Subcutaneous preadipocyte (primary cell): ENCODE measurements at places on chromosomes 11 and 22. TPM values are rescaled to one million over a fixed set of nuclear protein-coding genes. Genes with fewer than 3 reads are reported as not detected.

The CAPRIN1 gene
- 197 and 239 TPM in 2 replicates for total RNA-seq

The NXPE4 gene
- not detected in 2 replicates for total RNA-seq

The RNF214 gene
- 10.3 and 12.5 TPM in 2 replicates for total RNA-seq

The INPPL1 gene
- 43.4 and 64.9 TPM in 2 replicates for total RNA-seq

The OR2D2 gene
- total RNA-seq: under 0.01 and 0.78 TPM in 2 replicates

The ACRV1 gene
- total RNA-seq: not detected in 2 replicates

The CCND1 gene
- total RNA-seq: 308 and 327 TPM in 2 replicates

The APOL5 gene
- under 0.01 TPM in 1 of 2 replicates, not detected in the other for total RNA-seq

The KCNJ11 gene
- not detected in 2 replicates for total RNA-seq

The LRRC10B gene
- total RNA-seq: under 0.01 TPM in 1 of 2 replicates, not detected in the other

The TRIM29 gene
- 0.20 and 1.1 TPM in 2 replicates for total RNA-seq

The RAB3IL1 gene
- 13.5 and 16.5 TPM in 2 replicates for total RNA-seq

The MPZL2 gene
- not detected in 2 replicates for total RNA-seq

The SUN2 gene
- 63.9 and 71.7 TPM in 2 replicates for total RNA-seq

The OR2AT4 gene
- total RNA-seq: not detected in 2 replicates

The PGA4 gene
- under 0.01 and 0.37 TPM in 2 replicates for total RNA-seq

The NTM gene
- total RNA-seq: 2.6 and 6.5 TPM in 2 replicates

The C22orf31 gene
- not detected in 2 replicates for total RNA-seq

The KRTAP5-7 gene
- total RNA-seq: 0.37 TPM in 1 of 2 replicates, not detected in the other

The MPEG1 gene
- total RNA-seq: under 0.01 TPM in 1 of 2 replicates, not detected in the other

The PRDX5 gene
- 92.1 and 148 TPM in 2 replicates for total RNA-seq

The PPM1F gene
- total RNA-seq: 26.8 and 41.1 TPM in 2 replicates

The MIOX gene
- 0.20 TPM in 1 of 2 replicates, not detected in the other for total RNA-seq

The MRE11 gene
- 13.6 and 15.4 TPM in 2 replicates for total RNA-seq

The FAM181B gene
- not detected in 2 replicates for total RNA-seq

The PIWIL4 gene
- 1.8 TPM in 2 replicates for total RNA-seq

The FTH1 gene
- 467 and 961 TPM in 2 replicates for total RNA-seq

The PRPF19 gene
- 54.0 and 62.8 TPM in 2 replicates for total RNA-seq

The UBQLNL gene
- total RNA-seq: not detected in 2 replicates

The ZBTB16 gene
- total RNA-seq: 37.1 and 76.4 TPM in 2 replicates

The A4GALT gene
- total RNA-seq: 31.5 and 41.2 TPM in 2 replicates
